ENCODE measurements at places on chromosomes 1 and 21.

DNA sequence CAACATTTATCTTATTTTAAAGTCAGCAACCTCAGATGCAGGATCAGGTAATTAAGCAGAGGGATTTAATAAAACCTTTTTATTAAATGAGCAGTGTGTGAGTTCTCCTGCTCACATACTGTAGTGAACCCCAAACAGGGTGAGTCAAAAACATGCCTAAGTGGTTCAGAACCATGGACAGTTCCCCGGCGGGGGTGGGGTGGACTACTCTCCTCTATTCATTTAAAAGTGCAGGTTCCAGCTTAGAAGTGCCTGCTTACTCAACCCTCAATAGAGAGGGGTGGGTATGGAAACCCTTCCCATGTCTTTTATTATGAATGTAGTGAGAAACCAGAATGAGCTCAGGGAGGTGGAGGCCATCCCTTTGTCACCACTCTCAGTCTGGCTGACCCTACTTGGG lies 397.9 kb downstream of the HHAT start:
- DNase-seq: peak; percentile 12

- DNase-seq: no peak
Measured at GRCh38 chr21:19458295-19458694, 1054.7 kb upstream of the TMPRSS15 start.

GRCh38 chr1:247639381-247639981 lies 34.1 kb downstream of the OR2G3 start:
- DNase-seq: peak; percentile 27

- no peak for DNase-seq
Measured at GRCh38 chr1:203589171-203589570, 37.5 kb upstream of the ATP2B4 start.

GRCh38 chr1:203521074-203521794 lies 27.3 kb downstream of the OPTC start:
- no peak for DNase-seq

DNA sequence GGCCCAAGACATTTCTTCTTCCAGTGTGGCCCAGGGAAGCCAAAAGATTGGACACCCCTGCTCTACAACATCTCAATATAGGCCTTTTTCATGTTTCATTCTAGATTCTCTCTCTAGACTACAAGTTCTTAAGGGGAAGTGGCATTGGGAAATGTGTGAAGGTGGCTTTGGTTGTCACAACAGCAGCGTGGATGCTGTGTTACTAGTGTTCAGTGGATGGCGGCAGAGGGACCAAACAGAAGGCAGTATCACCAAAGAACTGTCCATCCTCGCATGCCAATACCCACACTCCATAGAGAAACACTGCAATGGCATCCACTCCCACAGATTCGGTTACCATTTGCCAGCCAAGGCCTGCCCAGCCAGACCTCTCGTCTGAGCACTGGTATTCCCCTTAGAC lies 24.3 kb upstream of the IFNAR2 start:
- DNase-seq: no peak

DNA sequence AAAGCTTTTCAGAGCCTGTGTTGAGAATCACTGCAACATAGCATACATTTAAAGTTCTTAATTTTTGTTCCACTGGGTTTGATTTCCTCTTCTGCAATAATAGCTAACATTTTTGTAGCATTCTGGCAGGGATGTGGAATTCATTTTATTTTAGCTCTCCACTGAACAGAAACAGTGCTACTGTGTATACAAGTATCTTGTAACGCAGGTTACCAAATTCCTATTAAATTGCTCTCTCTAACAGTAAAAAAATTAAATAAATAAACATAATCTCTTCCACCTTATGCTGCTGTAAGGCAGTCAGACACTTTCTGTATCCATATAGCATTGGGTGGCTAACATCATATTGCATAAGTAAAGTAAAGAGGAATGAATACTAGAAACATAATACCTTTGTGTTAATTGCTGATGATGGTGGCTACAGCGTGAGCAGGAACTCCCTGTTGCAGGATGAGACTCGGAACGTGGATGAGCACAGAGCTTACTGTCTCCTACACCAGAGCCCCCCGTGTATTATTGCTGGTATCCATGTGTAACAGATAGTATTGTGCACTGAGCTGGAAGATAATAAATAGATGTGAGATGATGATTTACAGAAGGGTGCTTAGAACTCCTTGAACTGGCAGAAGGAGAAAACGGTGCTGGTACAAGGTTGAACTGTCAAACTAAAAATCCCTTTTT lies 276.9 kb upstream of the SNX7 start:
- DNase-seq: no peak

GRCh38 chr1:221910222-221910621 lies 168.3 kb upstream of the DUSP10 start:
- DNase-seq: no peak

Data from stromal cell of bone marrow (primary cell).